ENCODE measurements at places on chromosomes 2 and 18. TPM values are rescaled to one million over a fixed set of nuclear protein-coding genes. Genes with fewer than 3 reads are reported as not detected.

Gene RIT2
- total RNA-seq: 15.9 TPM

Gene SCN9A
- total RNA-seq: 14.1 TPM

Gene LRRC30
- total RNA-seq: 0.90 TPM

Gene NETO1
- 13.0 TPM for total RNA-seq

Gene ANKRD29
- 2.0 TPM for total RNA-seq
